CD4-positive, alpha-beta T cell treated with Interleukin-1 beta for 1 hour (primary cell): ENCODE measurements at places on chromosomes 6 and 20.

DNA sequence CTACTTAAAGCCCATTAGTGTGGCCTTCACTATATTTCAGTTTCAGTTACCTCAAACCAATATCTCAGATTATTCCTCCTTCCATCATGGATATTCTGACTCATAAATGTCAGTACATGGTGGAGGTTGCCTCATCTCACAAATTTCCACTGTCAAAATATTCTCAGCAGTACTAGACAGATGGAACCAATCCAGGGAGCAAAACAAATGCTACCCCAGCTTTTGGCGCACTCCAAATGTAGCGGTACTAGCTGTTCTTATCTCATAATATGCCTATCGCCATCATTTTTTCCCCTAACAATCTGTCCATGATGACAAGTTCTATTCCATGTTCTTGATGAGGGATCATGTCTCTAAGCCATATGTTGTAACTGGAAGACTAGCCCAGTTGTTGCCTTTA is 1026.1 kb downstream of the KIF16B start:
- DNase-seq, result no peak

DNA sequence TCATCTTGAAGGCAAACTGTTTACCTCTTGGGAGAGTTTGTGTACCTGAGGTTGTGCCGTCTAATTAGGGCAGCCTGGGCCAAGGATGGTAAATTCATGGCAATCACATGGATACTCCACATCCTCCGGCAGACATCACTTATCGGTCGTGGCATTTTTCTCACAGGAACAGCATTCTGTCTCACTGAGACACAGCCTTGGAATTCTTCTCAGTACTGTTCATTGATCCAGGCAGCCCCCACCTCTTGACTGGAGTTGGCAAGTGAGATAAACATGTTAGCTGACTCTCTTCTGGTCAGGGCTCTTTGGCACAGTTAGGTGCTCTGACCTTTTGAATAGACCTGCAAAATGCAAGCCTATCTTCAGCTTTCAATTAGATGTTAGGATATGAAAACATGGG is 511.4 kb upstream of the FLRT3 start:
- DNase-seq, result no peak

DNA sequence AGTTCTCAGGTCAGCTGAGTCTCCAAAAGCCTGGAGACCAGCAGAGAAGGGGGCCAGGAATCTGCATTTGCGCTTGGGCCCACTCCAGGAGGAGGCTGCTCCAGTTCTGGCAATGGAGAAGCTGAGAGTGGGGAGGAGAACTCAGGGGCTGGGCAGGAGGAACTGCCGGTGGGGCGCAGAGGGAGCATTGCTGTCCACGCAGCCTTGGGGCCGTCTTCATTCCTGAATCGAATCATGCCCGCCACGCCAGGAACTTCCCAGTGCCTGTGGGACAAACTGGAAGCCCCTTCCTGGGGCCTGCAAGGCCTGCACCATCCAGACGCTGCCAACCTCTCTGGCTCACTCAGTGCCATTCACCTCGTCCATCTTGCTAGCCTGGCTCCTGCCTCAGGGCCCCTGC is 16.9 kb downstream of the RAB44 start:
- no peak for DNase-seq

DNA sequence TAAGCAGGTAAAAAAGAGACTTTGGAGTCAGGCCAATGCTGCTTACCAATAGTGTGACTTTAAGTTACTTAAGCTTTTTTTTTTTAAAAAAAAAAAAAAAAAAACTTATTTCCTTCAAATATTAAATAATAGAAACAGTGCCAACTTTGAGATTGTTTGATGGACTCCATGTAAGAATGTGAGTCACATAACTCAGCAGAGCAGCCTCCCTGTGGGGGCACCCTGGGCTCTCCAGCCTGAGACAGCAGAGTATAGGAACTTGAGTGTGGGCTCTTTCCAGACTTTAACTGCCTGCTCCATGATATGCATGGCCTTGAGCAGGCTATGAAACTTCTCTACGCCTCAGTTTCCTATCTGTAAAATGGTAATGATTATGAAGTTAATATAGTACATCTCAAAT is 113.3 kb upstream of the SAMD5 start:
- DNase-seq, result no peak

- no peak for DNase-seq
Measured at GRCh38 chr20:31474758-31475427, at the start of the genes DEFB124 and REM1. Gene DEFB124, minus strand, starts transcription at chr20:31475127. Its CDS starts 2,114 bp downstream, at chr20:31473013. Gene REM1, plus strand, starts transcription at chr20:31475288. Its CDS starts 1,158 bp downstream, at chr20:31476446.

- DNase-seq, result no peak
Measured at GRCh38 chr6:3449750-3450305, 7.0 kb downstream of the SLC22A23 start.
